ENCODE measurements at places on chromosomes 5 and 9. TPM values are rescaled to one million over a fixed set of nuclear protein-coding genes. Genes with fewer than 3 reads are reported as not detected.

GRCh38 chr9:19788152-19788551 is 685 bp downstream of the SLC24A2 start:
- H3K27me3 ChIP-seq = no peaks in the 10 kb centered on the region
- H3K36me3 ChIP-seq = no peaks in the 10 kb centered on the region
- H3K4me1 ChIP-seq = no peaks in the 10 kb centered on the region
- DNase-seq = no peak
- no peak overlapping the region for H3K4me3 ChIP-seq

GRCh38 chr5:143198332-143198731 is 205.2 kb downstream of the NR3C1 start:
- no peak for DNase-seq
- H3K27me3 ChIP-seq = no peaks in the 10 kb centered on the region
- H3K36me3 ChIP-seq = no peaks in the 10 kb centered on the region

- no peaks in the 10 kb centered on the region for H3K36me3 ChIP-seq
- no peak overlapping the region for H3K27ac ChIP-seq
- no peaks in the 10 kb centered on the region for H3K27me3 ChIP-seq
- no peak overlapping the region for H3K4me3 ChIP-seq
These were observed 33.5 kb upstream of the SHOC1 start for GRCh38 chr9:111828193-111828592.

DNA sequence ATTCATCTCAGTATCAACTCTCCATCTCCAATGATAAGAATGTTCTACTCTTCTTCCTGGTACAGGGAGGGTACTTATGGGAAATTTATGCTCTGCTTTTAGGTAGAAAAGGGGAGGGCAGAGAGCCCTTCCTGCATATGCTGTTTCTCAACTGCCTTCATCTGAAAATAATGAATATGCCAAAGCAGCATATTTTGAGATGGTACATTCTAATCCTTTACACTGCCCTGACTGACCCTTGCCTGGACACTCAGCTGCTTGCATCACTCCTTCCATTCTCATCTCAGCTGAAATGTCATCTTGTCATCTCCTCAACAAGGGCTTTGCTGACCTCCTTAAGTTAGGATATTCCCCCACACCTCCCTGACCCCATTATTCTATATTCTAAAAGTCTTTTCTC is 68.5 kb downstream of the ALDH7A1 start:
- DNase-seq = no peak
- H3K36me3 ChIP-seq = no peaks in the 10 kb centered on the region
- H3K4me3 ChIP-seq = no peak overlapping the region
- peaks cover 45% of the 10 kb centered on the region for H3K4me1 ChIP-seq

Gene BHMT2
- 14.2 TPM for total RNA-seq

Gene CCL28
- 4.3 TPM for total RNA-seq

Measured in thoracic aorta (tissue), 2 donors.